ENCODE measurements at places on chromosomes 3 and 15.

DNA sequence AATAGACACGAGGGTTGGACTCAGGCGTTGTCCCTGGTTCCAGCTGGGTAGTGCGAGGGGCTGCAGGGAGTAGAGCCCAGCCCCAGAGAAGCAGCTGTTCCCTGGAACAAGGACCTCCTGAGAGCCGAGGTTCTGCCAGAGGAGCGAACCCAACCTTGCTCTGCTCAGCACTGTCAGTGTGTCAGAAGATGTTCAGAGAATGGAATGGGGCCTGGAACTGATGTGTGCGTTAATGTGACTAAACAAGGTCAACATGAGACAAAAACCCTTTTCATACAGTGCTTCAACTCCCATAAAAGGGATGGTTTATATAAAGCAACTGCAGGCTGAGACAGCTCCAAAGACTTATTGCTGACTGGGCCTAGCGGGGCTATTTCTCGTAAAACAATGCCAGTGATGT is 35.5 kb upstream of the HACD2 start:
- DNase-seq, result peak; percentile 71

- DNase-seq, result no peak
Observed at GRCh38 chr3:64149886-64150285, 75.4 kb downstream of the PRICKLE2 start.

DNA sequence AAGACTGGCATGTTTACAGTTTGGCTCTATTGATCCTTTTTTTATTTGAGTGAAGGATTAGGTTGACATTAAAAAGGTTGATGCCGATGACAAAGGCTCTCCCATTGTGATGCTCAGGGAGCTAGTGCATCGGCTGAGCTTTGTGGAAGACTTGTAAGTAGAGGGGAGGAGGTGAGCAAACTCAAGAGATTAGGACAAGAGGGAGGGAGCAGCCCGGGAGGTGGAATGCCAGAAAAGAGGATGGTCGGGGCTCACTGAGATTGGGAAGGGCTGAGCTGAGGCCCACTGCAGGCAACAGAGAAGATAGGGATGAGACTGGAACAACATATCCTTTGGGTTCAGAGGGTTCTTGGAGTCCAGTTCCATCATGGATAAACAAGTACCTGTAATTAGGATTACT is 26.5 kb upstream of the PSMD6 start:
- DNase-seq, result no peak

GRCh38 chr15:27990521-27991515 is 108.3 kb downstream of the OCA2 start:
- no peak for DNase-seq

DNA sequence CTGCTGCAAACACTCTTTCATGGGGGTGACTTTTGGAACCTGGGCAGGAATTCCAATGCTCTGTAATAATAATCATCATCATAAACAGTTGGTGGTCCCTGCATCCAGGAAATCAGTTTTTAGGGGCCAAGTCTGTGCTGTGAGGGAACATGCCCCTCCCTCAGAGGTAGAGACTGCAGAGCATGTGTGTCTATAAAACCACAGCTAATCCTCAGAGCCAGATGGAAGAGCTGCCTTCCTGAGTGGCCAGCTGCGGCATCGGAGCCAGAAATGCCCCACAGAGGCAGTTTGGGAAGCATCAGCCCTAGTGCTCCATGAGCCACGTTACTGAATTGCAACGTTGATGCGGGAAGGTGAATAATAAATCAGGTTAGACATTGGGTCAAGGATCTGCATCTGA is 12.9 kb upstream of the TPM1 start:
- DNase-seq, result no peak

GRCh38 chr15:69298697-69299441 is at the start of gene PAQR5:
Gene PAQR5 (plus strand): TSS chr15:69298912. CDS start chr15:69360081, 61,169 bp downstream.
- DNase-seq, result no peak

- DNase-seq, result no peak
Observed at GRCh38 chr15:41462084-41462795, 31.4 kb upstream of the ITPKA start.

- no peak for DNase-seq
Observed at GRCh38 chr3:112497897-112498548, 1.2 kb downstream of the BTLA start.

- DNase-seq, result no peak
Observed at GRCh38 chr3:153070511-153070868, 91.5 kb upstream of the RAP2B start.

- DNase-seq, result no peak
Observed at GRCh38 chr15:35932531-35932930, 386.6 kb upstream of the DPH6 start.

GRCh38 chr3:73832426-73832825 is 207.7 kb upstream of the PDZRN3 start:
- DNase-seq, result no peak

DNA sequence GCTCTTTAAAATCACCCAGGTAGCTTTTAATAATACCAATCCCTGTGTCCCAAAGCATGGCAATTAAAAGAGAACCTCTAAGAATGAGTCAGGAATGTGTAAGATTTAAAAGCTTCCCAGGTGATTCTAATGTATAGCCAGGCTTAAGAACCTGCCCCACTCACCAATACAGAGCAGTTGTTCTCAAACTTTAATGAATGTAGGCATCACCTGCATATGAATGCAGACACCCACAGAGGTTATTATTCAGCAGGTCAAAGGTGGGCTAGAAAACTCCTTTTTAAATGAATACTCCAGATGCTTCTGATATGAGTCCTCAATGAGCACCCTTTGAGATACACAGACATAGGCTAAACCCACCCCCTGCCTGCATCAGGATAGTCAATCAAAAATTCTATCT is 298.1 kb upstream of the KCNMB2 start:
- no peak for DNase-seq

GRCh38 chr3:106740116-106740515 is 637.1 kb upstream of the CCDC54 start:
- DNase-seq, result no peak

GRCh38 chr3:19342389-19342788 is 194.1 kb downstream of the KCNH8 start:
- DNase-seq, result no peak

DNA sequence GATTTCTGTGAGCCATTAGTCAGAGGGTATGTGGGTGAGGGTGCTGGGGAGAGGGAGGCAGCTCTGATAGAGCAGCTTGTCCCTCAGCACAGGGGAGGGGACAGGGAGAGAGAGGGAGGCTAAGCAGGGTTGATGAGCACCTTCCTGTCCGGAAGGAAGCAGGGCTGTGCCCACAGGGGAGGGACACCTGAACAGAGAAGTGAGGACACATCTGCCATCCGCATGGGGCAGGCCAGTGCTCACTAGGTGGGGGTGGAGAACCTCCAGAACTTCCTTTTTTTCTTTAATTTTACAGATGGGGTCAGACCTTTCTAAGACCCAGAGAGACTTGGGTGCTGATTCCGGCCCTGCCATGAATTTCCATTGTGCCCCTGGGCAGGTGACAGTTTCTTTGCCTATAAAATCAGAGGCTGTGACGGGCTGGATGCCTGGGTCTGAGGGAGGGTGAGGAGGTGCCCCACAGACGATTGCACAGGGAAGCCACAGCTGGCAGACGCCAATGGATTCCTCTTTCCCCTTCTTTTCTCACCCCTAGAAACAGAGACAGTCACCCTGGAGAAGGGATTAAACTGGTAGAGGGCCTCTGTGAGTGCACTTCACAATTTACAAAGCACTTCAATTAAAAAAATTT is 4.1 kb upstream of the TGM5 start:
- DNase-seq, result no peak

- DNase-seq, result no peak
Observed at GRCh38 chr3:177629276-177629675, 432.0 kb upstream of the TBL1XR1 start.

DNA sequence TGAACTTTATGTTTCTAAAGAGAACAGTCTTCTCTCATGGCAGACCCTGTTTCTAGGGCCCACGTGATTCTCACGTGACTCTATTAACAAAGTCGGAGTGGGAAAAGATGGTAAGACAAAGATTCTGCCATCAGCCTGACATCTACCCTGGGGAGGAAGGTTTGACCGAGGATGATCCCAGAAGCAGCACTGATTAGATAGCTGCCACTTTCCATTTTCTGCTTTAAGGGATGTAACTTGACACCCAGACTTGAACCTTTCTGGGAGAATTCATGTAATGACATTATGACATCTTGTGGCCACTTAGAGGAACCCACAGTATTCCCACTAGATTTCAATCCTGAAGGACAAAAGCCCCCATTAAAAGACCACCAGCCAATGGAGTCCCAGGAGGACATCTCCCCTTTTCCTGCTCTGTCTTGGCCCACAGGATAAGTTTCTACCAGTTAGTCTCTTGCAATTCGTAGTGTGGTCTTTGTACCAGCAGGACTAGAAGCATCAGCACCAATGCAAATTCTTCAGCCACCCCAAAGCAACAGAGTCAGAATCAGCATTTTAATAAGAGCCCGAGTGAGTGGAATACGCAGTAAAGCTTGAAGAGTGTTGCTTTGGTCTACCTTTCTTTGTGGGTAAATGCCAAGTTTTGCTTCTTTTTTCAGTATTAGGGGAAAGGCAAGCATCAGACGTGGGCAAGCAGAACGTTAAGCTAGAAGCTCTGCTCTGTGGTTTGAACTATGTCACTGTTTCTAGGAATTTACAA is 480.5 kb upstream of the PROK2 start:
- DNase-seq, result peak; percentile 38

GRCh38 chr3:111321786-111322185 is 220.2 kb upstream of the CD96 start:
- no peak for DNase-seq

- DNase-seq, result peak; percentile 51
Observed at GRCh38 chr15:73784291-73784690, 31.1 kb upstream of the INSYN1 start.

DNA sequence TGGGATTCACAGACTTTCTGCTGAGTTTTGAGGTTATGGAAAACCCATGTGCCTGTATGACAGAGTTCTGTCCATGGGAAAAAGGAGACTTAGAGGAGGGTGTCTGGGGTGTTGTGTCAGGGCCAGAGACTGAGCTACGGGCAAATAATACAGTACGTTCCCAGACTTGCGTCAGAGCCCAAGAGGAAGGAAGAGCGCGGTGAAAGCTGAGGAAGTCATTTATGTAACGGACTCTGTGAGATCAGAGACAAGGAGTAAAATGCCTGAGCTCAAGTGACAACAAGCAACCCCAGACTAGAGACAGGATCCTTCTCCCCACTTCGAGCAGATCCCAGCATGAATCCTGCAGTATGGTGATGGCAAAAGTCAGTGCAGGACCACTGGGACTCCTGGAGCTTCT is 368.6 kb upstream of the MCTP2 start:
- DNase-seq, result peak; percentile 42

DNA sequence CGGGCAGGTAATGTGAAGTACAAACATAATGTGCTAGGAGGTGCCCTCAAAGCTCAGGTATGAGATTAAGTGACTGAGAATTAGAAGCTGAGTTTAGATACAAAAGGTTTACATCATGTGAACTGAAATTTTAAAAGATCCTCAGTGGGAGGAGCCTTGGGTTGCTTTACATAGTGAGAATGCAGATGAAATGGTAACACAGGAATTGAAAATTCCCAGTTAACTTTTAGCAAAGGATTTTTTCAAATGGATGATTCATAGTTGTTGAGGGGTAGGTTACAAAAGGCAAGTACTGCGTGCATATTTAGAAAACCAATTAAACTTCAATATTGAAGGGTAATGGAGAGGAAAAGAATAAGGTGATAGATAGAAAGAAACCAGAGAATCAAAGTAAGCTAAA is 157.3 kb downstream of the PLCH1 start:
- no peak for DNase-seq

DNA sequence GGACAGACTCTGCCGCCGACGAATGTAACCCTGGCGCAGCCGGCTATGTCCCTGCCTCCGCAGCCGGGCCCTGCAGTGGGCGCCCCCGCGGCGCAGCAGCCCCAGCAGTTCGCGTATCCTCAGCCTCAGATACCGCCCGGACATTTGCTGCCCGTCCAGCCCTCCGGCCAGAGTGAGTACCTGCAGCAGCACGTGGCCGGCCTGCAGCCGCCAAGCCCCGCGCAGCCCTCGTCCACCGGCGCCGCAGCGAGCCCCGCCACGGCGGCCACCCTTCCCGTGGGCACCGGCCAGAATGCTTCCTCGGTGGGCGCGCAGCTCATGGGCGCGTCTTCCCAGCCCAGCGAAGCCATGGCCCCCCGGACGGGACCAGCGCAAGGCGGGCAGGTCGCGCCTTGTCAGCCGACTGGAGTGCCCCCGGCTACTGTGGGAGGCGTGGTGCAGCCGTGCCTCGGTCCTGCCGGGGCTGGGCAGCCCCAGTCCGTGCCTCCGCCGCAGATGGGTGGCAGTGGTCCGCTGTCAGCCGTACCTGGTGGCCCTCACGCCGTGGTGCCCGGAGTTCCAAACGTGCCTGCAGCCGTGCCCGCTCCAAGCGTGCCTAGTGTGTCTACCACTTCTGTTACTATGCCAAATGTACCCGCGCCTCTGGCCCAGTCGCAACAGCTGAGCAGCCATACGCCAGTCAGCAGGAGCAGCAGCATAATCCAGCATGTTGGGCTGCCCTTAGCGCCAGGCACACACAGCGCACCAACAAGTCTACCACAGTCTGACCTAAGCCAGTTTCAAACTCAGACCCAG is 2.4 kb downstream of the TSC22D2 start:
- DNase-seq, result peak; percentile 34

GRCh38 chr3:195568630-195569029 is 15.1 kb downstream of the APOD start:
- no peak for DNase-seq

DNA sequence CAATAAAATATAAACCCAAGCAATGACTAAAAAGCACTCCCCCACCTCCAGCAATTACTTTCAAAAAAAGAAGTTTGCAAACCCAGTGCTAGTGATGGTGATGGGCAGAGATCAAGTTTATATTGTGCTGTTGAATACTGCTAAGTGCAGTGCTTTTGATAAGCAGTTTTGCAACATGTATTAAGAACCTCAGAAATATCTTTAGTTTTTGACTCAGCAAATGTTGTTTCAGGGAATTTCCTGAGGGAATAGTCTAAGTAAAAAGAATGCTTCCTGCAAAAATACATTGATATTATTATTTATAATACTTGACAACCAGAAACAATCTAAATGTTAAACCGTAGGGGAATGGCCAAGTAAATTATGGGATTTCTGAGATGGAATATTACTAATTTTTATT is 69.3 kb downstream of the ADAMTSL3 start:
- no peak for DNase-seq

DNA sequence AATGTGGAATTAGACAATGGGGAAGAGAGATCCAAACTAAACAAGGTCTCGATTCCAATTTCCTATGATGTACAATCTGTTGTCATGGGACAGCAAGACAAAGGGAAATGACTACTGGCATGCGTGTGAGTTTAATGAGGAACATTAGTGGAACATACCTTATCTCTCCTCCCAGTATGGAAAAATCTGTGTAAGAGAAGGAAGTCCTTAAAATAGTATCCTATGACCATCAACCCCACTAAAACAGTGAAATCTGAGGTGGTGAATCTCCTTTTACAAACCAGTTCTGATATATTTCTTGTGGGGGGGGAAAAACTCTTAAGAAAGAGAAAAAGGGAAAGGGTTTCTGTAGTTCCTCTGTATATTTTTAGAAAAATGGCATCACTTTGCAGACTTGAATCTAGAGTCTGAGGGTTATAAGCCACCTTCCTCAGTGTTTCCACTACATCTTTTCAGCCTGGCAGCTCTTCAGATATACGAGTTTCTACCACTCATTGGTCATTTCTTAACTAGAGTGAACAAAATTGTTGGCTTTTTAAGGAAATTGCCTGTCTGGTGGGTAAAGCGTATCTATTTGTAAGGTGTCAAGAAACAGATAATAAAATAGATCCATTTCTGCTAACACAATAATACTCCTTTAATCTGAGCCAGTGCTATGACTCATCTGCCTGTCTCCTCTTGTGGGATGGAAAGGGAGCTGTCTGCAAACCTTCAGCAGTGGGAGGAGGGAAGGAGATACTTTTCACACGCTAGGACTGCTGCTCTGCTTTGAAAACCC is 3.0 kb upstream of the TNFAIP8L3 start:
- DNase-seq, result no peak
